ENCODE measurements at places on chromosomes 1 and 21.

DNA sequence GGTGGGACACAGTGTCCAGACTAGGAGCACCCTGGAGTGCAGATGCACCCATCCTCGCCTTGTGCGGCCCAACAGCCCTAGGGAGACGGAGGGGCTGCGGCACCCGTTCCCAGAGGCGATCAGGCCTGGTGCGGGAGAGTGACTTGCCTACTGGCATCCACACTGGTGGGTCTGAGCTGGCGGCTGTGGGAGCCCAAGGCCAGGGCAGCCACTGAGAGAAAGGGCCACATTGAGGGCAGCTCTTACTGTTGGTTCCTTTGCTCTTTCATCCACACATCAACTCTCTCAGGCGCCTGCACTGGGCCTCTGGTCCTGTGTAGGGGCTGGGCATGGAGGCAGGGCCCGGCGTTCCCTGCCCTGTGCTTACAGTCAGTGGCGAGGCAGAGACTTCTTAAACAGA lies 8.6 kb downstream of the PODN start:
- DNase-seq: no peak

DNA sequence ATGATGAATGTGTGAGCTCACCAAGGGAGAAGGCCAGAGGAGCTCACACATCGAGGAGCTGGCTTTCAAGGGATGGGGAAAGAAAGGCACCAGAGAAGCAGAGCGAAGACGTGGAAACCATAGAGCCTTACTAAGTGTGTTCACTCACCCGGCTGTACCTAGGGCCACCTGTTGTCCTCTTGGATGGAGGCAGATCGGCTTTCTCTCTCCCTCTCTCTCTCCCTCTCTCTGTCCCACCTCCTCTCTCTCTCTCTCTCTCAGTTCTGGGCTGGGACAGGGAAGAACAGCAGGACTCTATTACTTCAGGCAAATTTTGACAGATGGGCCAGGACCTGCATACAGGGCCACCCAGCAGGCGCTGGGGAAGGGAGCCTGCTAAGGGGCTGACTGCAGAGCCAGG lies 64.8 kb downstream of the HIVEP3 start:
- DNase-seq: no peak

- no peak for DNase-seq
Observed at GRCh38 chr1:161047436-161048420, 2.0 kb upstream of the USF1 start.

DNA sequence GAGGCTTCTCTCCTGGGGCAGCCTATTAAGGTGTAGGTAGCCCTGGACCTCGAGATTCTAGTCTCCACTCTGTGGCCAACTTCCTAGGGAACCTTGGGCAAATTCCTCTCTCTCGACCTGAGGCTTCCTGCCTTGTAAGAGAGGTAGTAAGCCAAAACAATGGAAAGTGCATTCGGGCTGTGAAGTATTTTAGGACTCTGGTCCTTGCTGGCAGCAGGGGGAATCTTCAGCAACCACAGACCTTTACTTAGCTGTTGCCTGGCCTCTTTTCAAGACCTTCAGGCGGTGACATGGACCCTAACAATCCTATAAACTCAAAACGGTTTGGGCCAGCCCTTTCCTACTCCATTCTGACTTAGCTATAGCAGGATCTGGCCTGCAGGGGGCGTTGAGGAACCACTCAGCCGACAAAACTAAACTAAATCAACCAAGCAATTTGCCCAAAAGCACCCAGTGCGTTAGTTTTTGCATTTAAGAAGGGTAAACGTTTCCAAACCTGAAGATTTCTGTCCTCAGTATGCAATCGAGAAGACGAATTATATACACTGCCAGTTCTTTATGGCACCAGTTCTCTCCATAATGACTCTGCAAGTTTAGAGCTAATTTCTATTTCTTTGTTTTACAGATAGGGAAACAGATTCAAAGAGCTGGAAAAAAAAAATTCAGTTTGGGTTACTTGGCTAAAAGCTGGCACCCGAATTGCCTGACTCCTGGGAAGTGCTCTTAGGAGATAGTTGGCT lies 10.9 kb upstream of the SESN2 start:
- DNase-seq: peak; percentile 71

DNA sequence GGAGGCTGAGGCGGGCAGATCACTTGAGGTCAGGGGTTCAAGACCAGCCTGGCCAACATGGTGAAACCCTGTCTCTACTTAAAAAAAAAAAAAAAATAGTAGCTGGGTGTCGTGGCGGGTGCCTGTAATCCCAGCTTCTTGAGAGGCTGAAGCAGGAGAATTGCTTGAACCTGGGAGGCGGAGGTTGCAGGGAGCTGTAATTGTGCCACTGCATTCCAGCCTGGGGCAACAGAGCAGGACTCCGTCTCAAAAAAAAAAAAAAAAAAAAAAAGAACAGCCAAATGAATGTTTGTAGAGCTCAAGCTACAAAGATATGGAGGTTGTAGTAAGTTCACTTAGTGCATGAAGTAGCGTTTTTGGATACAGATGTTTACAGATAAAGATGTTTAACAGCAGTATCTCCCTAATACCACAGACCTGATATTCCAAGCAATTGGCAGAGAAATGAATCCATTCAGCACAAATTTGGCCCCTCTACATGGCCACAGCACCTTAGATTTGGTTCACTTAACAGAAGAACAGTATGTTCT lies 49.5 kb upstream of the IPO9 start:
- DNase-seq: no peak

- DNase-seq: no peak
Observed at GRCh38 chr1:115136106-115136505, 46.8 kb upstream of the TSPAN2 start.

DNA sequence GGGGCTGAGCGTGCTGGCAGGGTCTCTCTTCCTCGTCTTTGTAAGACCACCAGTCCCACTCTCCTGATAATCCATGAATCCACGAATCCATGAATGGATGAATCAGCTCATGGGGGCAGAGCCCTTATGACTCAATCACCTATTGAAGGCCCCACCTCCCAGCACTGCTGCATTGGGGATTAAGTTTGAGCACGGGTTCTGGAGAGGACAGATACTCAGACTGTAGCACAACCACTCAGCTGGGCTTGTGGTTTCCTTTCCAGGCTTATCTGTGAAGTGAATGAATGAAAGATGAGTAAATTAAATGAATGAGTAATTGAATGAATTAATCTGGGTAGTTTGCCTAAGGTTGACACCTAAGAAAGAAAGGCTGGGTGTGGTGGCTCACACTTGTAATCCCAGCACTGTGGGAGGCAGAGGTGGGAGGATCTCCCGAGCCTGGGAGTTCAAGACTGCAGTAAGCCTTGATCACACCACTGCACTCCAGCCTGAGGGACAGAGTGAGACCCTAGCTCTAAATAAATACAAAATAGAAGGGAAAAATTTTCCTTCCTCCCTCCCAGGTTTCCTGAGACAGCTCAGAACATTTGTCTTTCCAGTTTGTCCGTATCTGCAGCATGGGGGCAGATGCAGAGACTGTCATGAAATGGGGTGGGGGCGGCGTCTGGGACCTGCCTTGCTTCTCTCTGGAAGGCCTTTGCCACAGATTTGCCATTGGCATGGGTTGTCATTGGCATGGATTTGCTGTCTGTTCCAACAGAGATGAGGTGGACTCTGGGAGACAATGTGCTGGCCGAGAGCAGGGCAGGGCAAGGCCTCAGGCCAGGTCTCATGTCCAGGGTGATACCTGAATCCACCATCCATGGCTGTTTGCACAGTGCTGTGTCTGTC lies 187.7 kb upstream of the C1orf174 start:
- DNase-seq: no peak

DNA sequence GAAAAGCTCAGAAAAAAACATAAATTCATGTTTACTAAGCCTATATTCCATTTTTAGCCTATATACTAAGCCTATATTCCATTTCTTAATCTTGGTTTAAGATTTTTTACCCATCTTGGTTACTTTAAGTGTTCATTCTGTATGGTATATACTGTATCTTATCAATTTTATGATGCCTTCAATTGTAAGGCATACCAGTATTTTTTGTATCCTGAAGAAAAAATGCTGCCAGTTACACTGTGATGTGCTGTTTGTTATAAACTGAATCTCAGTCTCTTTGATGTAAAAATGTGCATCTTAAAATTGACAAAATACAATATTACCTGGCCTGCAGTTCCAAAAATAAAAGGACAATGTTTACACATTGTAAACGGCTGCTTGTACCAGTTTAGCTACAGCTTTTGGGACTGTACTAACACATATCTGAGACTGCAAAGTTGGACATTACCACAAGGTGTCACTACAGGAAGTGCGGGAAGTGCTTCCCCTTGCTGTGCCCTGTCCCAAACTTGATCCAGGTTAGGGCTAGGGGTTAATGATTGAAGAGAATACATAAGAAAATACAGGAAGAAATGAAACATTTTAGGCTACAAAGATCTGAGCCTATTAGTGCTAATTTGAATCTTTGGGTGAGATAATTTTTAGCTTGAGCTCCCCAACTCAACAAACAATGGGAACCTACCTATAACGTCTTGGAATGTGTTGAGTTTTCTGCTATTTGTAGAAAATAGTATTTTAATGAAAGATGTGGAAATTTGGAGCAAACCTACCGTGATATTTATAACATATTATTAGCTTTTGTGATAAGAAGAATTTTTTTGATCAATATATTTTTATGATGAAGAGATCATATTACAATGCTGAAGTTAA lies 108.9 kb downstream of the LBR start:
- peak; percentile 9 for DNase-seq

GRCh38 chr1:76303340-76303717 lies 228.8 kb downstream of the ST6GALNAC3 start:
- DNase-seq: no peak

DNA sequence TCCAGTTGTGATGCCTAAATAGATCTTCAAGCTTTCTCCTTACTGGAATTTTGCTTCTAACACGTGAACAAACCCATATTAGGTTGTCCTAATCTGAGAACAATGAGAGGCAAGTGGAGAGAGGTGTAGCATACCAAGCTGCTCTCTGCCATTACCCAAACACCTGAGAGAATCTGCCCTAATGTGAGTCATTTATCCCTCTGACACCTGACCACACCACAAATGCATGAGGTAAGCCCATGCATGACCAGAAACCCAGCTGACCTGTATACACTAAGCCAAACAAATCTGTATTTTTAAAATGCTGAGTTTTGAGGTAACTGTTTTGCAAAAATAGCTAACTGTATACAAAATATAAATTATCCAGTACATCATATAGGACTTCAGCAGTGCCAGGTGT lies 1458.1 kb upstream of the B3GALT2 start:
- no peak for DNase-seq

DNA sequence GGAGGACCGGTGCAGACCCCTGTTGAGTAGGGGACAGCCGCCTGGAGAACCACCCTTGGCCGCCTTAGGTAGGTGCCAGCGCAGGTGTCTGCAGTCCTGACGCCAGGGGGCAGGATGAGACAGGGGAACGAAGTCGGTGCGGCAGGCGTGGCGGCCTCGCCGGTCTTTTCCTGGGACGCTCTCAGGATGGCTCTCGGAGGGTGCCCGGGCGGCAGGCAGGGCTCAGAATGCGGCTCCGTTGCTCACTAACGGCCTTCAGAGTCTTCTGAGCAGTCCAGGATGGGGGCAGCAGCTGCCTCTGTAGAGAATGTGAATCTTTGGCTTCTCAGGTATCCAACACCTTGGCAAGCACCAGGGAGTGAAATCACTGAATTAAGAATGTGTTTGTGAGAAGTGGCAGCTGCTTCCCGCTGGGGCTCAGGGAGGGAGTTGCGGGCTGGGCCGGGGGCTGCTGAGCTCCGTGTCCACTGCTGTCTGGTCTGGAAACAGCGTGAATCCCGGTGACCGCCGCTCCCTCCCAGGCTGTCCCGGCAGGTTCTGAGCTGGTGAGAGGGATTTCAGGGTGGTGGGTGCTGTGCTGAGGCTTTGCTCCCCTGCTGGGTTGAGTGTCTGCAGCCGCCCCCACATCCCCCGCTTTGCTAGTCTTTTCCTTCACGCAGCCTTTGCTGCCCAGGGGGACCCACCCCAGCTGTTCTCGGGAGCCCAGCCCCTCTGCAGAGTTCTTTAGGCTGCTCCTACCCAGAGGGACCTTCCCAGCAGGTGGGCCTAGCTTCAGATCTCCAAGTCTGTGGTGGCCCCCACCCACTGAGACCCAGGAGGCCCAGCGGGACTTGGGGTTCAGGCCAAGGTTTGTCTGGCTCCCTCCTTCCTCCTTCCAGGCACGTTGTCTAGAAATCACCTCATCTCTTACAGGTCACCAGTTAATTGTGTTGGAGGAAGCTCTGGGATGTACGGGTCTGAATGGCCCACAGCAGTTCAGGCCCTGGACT lies 11.1 kb upstream of the C1orf174 start:
- peak; percentile 69 for DNase-seq

DNA sequence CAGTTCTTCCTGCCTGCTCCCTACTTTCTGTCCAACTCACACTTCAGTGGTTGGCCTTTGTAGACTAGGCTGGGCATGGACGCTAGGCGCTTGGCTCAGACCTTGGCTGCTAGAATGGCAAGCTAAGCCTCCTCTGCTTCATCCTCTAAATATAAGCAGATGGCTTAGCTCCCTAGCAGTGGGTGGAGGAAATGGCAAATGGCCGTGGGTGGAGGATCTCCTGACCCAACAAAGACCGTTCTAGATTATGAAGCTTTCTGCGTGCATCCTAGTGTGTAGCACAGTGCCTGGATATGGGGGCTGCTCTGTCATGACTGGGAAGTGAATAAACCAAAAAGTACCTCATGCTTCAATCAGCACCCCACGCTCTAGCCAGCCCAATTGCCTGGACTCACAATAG lies 10.4 kb upstream of the ETV3L start:
- DNase-seq: no peak

GRCh38 chr1:178725466-178726086 lies 532 bp downstream of the RALGPS2 start:
- peak; percentile 50 for DNase-seq

- DNase-seq: no peak
Observed at GRCh38 chr1:170310951-170311350, 165.2 kb downstream of the NTMT2 start.

- no peak for DNase-seq
Observed at GRCh38 chr1:236156512-236157208, 14.3 kb downstream of the GPR137B start.

DNA sequence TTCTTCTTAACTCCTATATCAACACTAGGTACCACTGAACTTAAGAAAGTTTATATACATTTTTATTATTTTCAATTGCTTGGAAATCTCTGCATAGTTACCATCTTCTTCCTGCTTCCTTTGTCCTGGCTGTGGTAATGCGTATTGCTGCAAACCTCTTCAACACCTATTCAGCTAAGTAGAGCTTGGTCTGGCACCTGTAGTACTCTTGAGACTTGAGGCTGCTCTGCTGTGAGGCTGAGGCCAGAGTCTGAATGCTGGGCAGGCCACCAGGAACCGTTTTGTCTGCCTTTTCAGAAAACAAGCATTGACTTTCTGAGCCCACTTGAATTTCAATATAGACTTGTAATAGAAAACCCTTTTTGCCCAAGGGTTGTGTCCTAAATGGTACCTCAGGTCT lies 52.0 kb upstream of the RGS2 start:
- DNase-seq: no peak

- no peak for DNase-seq
Observed at GRCh38 chr1:199272139-199272544, 633.3 kb downstream of the PTPRC start.

DNA sequence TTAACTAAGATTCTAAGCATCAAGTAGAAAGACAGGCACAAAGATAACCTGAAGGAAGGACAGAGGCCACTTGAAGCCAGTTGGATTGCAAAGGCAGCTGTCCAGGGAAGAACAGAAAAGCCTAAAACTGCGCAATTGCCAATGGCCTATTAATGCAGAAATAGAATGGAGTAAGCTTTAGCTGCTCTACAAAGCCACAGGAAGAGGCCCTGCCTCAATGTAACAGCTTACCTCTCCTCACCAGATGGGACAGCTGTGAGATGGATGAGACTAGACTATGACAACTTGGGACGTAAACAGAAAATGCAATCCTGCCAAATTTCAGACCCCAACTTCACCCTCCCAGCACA lies 176.5 kb downstream of the EIF4G3 start:
- no peak for DNase-seq

Data from hepatic stellate cell (primary cell).